ENCODE measurements at places on chromosomes 5 and 9. TPM values are rescaled to one million over a fixed set of nuclear protein-coding genes. Genes with fewer than 3 reads are reported as not detected.

GRCh38 chr9:92780206-92780605 lies 15.6 kb upstream of the BICD2 start:
- no peak for DNase-seq

- DNase-seq = no peak
Measured at GRCh38 chr9:77447646-77448045, 200.5 kb downstream of the GNA14 start.

DNA sequence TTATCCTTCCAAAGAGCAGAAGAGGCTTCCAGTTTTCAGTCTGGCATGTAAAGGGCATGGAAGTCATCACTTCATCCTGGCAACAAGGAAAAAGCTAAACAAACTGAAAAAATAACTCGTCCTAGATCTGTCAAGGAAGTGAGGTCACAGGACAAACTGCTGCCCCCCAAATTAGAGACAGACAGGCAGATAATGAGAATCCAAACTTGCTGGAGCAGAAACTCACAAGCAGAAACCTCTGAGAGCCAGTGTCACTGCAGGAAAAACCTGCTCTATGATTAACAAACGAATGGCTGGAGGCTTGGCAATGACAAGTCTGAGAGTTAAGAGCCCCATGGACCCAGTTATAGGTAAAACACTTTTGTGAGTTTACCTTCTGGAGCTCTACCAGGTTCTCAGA lies 18.9 kb upstream of the MLANA start:
- DNase-seq = no peak

GRCh38 chr5:144318011-144318410 lies 147.3 kb downstream of the KCTD16 start:
- DNase-seq = no peak

GRCh38 chr5:150674341-150674821 lies 13.3 kb downstream of the MYOZ3 start:
- no peak for DNase-seq

DNA sequence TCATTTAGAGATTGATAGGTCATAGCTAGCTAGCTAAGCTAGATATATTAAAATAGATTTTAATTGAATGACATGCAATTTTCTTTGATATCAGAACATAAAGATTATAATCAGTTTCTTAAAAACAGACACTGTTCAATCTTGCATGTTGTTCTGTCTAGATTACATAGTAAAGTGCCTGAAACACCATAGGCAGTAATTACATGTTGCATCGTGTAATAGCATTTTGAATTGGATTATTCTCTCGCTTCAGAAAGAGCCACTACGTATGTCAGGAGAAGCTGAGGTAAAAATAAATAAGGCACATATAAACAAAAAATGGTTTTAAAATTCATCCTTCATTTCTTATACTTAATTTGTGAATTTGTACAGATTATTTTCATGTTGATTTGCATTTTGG lies 148.0 kb upstream of the CDH12 start:
- DNase-seq = no peak

- no peak for DNase-seq
Measured at GRCh38 chr9:137191691-137192447, 3.4 kb downstream of the SSNA1 start.

DNA sequence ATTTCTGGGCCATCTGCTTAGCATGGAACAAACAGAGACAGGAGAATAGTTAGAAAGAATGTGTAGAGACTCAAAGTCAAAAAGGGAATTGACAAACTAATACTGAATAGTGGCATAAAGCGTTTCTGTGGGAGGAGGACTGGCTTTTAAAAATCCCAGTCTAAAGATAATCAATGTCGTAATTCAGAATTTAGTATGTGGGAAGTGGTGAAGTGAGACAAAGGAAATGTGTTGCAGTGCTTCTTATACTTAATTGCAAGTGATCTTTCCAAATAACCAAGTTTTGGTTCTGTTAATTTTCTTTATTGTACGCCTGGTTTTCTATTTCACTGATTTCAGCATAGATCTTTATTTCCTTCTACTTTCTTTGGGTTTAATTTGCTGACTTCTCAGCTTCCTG lies 133.2 kb downstream of the ENTREP1 start:
- no peak for DNase-seq

GRCh38 chr5:170552621-170553115 lies 48.8 kb downstream of the KCNIP1 start:
- no peak for DNase-seq

DNA sequence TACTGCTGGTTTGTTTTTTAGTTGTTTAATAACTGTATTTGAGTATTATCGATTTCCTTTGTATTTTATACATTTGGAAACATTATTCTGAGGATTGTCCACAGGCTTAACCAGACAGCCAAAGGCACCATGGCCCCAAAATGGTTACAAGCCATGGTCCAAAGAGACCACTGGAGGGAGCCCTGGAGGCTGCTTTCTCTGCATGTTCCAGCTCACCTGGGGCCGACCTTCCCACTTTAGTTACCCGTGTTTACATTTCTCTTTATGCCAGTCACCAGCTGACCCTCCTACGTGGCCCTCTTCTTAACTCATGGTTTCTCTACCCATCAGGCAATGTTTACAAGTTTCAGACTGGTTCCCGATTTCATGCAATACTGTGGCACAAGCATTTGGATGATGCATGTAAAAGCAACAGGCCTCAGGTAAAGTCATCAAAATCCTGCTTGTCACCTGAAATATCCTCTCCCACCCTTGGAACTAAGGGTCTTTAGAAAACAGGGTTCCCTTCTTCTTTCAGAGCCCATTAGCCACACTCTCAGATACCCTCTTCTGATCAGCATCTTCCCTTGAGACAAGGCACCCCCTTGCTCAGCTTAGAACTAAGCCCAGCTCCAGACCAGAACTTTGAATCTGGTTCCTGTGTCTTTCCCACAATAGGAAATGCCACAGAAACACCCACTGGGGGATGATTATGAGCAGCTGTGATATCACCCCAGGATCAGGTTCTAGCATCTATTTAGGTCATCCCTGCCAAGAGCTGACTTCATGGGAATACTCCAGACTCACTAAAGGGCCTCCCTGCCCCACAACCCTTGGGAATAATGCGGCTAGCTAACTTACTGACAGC lies 49.9 kb upstream of the GARNL3 start:
- peak; percentile 40 for DNase-seq

DNA sequence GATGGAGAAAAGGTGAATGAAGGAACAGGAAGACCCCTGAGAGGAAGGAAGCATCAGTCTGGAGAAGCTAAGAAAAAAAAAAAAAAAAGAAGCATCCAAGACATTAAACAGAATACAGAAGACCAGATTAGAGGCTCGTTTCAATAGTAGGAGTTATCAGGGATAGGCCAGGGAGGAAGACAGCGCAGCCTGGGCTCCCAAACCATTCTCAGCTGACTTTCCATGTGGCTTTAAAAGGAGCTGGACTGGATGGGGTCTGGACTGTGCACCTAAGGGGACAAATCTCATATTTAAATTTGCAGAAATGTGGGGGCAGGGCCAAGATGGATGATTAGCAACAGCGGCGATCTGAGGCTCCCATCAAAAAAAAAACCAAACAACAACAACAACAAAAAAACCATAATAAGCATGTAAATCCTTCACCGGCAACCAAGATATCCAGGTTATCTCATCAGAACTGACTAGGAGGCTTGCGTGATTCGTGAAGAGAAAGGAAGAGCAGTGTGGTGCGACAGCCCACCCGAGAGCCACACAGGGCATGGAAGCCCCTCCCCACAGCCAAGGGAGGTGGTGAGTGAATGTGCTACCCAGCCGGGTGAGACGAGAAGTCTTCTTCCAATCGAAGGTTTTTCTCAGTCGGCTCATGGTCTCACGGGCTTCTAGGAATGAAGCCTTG lies 114.9 kb upstream of the ADAMTS16 start:
- no peak for DNase-seq

GRCh38 chr5:3428334-3428733 lies 167.3 kb upstream of the IRX1 start:
- no peak for DNase-seq

DNA sequence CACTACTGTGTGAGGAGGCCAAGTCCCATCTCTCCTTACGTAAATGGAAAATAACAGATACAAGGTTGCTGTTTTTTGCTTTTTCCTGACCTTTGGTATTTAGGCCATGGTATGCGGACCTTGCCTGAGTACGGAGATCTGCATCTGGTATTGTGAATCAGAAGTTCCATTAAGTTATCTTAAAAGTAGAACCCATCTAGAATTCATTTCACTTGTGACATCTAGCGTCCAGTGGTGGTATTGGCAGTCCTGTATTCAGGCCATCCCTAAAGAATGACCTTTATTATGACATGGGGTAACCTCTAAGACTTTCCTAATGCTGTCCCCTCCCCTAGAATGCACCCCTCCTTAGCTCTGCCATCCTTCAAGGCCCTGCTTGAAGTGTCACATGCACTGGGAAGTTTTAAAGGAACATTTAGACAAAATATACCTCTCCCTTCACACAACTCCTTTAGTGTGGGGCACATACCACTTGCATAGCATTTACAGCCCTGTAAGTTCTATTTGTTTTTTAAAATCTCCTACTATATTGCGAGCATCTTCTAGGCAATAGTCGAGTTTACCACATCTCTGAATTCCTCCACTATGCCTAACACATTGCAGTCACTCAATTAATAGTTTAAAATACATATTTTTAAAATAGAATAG lies 1.9 kb upstream of the SPDL1 start:
- DNase-seq = peak; percentile 67

- peak; percentile 86 for DNase-seq
Measured at GRCh38 chr9:123225374-123225813, 43.0 kb downstream of the STRBP start.

- no peak for DNase-seq
Measured at GRCh38 chr9:86909388-86909787, 37.9 kb downstream of the GAS1 start.

- DNase-seq = no peak
Measured at GRCh38 chr5:180396926-180397325, 43.8 kb upstream of the GFPT2 start.

DNA sequence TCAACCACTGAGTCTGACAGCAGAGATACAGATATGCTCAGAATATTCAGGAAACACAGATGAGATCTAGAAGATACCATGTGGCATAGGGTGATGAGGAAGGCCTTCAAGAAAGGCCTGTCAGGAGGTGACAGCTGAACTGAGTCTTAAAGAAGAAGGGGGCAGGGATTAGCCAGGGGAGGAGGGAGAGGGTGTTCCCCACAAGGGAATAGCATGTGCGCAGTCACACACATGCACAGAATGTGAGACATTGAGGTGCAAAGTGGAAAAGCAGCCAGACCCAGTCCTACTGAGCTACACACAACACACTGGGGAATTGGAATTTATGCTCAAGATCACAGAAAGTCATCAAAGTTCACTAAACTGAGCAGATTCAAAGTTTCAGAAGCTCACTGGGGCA lies 3.0 kb upstream of the SLC25A48 start:
- DNase-seq = no peak

- no peak for DNase-seq
Measured at GRCh38 chr5:81994679-81995078, 22.9 kb downstream of the ATG10 start.

GRCh38 chr9:131436865-131437271 lies 43.0 kb downstream of the PRRC2B start:
- no peak for DNase-seq

DNA sequence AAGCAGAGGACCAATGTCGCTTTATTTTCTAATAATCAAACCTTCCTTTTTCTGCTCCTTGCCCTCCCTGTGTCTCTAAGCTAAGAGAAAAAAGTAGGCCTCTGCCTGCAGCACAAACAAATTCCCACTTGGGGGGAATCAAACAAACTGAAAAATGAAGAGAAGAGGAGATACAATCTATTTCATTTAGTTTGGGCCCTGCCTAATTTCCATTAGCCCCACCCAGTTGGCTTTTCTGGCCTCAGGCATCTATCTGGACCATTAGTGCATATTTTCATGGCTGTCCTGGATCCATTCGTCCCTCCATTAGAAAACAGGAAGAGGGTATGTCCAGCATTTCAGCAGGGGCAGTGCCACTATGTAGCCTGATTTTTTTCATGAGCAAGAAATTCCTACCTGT lies 72.9 kb downstream of the EBF1 start:
- no peak for DNase-seq

DNA sequence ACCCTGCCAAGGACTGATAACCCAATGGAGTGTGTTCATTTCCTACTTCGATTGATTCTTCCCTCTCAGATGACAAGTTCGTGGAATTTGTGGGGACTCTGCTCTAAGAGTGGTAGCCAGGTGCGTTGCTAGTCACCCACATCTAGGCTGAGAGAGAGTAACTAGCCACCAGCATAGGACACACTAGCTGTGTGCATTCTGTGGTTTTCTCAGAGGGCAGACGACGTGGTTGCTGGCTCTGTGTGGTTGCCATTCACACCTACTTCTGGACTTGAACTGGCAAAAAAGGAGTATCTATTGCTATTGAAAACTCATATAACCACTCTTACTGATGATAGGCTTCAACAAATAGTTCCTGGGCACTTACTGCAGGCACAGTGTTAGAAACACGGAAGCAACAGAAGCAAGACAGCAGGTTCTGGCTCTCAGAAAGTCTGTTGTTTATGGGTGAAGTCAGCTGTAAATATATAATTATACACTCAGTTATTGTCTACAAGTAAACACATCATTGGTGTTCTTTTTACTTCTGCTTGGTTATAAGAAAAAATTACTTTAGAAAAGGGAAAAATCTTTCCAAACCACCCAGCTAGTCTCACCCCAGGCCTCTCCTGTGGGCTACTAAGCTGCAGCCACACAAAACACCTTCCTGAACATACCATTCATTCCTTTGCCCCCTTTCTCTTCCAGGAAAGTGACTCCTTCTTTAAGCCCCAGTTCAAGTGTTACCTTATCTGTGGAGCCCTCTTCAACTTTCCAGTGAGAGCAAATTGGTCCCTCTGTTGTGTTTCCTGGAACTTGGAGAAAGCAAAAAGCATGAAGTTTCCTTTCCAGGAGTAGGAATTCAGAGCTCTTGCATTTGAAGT lies 151.1 kb upstream of the HAPLN1 start:
- DNase-seq = no peak

DNA sequence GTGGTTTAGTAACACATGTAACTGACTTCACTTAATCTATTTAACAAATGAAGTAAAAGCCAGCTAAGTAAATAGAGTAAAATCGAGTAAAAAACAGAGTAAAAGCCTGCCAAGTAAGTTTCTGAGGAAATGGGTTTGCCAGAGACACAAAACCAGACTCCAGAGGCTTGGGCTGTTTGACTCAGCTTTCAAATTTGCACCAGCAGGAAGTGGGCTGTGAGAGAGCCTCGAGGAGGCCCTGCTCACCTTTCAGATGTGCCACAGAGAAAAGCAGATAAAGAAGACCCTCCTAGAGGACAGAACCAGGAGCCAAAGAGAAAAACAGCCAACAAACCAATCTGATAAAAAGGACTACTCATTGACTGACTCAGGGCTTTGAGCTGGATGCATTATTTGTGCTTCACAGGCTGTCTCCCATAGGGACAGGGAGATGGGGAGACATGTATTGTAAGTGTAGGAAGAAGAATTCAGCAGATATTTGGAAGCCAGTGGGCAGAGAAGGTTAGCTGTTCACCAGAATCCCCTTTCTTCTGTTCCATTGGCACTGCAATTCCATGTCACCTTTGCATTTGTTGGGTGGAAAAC lies 14.4 kb upstream of the AMACR start:
- no peak for DNase-seq

- no peak for DNase-seq
Measured at GRCh38 chr9:129273941-129274684, 96.1 kb upstream of the IER5L start.

GRCh38 chr9:21324047-21324446 lies 11.2 kb downstream of the KLHL9 start:
- DNase-seq = peak; percentile 33

The C9orf43 gene
- total RNA-seq = 2.7 TPM

The SERF1A gene
- 6.7 TPM for total RNA-seq

The SLC6A19 gene
- under 0.01 TPM for total RNA-seq

The NR2F1-AS1 gene
- total RNA-seq = not detected

The SCGB3A1 gene
- not detected for total RNA-seq

The NKD2 gene
- total RNA-seq = under 0.01 TPM

The CHSY3 gene
- 0.27 TPM for total RNA-seq

The TAF11L9 gene
- not detected for total RNA-seq

The ZNF354C gene
- total RNA-seq = 3.2 TPM

The GFI1B gene
- total RNA-seq = 72.4 TPM

The TMEM174 gene
- total RNA-seq = not detected
